Hematopoietic multipotent progenitor cell (in vitro differentiated cells): ENCODE measurements at places on chromosomes 6 and 20.

DNA sequence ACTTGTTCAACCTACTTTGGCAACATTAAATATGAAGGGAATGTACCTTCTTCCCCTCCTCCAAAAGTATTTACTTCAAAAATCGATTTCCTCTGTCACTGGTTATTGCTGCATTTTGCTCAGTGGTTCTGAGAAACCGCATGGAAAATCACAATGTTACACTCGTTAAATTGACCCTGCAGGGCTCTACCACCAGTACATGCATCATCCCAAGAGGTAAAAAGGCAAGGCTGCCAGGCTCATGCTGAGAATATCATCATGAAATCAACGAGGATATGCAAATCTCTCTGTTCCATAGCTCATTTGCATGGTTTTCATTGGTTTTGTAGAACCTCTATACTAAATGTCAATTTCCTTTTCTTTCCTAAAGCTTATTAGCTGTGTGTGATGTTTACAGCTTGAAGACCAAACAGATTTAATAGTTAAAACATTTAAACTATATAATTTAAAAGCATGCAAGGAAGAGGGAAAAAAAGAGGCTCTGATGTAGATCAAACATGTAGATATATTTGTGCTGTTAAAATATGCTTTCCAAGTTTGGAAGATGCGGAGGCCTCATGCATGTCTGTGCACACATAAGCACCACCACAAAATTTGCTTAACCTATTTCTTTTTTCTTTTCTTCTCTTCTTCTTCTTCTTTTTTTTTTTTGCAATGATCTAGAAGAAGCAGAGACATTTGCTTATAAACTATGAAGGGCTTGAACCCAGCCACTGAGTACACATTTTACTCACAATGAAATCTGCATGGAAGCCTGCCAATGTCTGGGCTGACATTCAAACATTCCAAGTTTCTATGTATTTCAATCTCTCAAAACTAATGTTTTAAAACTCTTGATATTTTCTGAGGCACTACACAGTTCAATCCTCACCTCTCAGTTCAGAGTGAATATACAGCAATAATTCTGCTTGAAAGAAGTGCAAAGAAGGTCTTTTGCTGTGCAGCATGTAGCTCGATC lies 194.0 kb downstream of the GMPR start:
- DNase-seq = no peak

DNA sequence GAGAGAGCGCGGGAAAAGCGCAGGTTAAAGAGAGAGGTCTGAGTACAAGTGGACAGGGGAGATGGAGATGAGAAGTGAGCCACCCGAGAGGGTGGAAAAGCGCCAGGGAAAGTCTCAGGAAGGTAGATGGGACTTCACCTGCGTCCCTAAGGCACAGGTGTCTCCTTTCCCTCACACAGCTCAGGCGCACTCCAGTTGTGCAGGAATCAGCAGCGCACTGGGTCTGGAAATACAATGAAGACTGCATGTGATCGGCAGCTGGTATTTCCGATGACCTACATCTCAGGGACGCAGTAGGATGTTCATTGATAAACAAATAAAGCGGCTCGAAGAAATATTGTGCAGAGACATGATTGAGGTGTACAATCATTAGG lies 432 bp upstream of the KHDRBS2 start:
- no peak for DNase-seq

DNA sequence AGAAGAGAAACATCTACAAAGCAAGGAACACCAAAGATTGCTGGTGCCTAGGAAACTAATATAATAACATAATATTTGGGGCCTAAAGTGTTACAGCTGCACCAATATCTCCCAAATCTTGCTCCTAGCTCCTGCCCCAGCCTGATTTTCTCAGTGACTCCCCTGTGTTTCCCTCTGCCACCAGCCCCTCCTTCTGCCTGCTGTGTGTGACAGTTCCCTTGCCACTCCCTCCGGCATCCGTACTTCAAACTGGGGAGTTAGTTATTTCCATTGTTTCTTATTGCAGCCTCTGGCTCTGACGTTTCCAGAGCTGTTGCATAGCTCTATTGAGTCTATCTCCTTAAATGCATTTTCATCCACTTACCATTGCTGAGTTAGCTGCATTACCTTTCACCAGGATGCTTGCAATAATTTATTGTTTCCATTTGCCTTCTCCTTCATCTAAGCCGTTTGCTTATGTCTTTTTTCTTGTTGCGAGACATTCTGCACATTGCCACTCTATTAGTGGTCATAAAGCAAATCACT lies 43.1 kb downstream of the ESR1 start:
- no peak for DNase-seq

DNA sequence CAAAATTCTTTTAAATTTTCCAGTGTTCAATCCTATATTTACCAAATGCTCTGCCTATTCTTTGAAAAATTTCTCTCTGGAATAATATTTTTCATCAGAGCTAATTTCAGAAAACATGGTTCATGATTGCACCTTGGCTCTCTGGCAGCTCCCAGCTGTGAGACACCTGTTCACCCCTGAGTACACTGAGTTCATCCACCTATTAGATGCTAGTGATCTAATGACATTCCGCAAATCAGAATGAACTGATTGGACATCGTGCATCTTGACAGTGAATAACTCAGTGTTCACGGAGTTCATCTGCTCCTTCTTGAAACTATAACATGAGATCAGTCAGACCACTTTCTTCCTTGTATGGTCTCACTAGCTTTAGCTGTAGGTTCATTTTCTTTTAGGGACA lies 3.9 kb upstream of the SHPRH start:
- DNase-seq = no peak

GRCh38 chr20:11993886-11994461 lies 76.3 kb downstream of the BTBD3 start:
- no peak for DNase-seq

DNA sequence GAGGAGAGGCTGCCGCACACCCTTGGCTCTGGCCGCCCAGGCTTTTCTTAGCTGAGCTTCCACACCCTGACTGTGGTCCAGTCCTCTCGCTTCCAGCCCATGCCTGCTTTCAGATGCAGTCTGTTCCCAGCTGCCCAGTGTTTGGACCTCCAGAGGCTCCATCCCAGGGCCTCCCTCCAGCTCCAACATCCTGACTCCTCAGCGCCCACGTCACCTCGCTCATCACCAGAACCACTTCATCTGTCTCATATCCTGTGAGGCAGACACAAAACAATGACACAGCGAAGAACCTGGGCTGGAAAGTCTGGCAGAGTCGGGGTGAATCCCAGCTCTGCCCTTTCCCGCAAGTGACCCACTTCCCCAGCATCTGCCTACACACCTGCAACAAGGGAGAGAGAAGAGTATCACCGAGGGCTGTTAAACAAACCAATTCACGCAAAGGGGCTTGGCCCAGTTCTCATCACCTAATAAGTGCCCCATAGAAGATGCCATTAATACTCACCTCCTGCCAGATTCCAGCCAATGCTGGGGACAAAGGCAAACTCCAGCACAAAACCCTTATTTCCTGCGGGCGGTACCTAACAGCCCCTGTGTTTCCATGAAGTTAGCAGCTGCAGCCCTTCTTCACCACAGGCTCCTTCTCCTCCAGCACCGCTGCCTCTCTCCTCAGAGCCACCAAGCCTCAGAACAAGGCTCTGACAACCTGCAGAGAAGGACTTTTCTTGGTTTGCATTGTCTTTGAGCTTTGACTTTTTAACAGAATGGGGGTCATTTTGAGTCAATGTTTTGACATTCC lies 133.4 kb upstream of the CDH4 start:
- DNase-seq = no peak

DNA sequence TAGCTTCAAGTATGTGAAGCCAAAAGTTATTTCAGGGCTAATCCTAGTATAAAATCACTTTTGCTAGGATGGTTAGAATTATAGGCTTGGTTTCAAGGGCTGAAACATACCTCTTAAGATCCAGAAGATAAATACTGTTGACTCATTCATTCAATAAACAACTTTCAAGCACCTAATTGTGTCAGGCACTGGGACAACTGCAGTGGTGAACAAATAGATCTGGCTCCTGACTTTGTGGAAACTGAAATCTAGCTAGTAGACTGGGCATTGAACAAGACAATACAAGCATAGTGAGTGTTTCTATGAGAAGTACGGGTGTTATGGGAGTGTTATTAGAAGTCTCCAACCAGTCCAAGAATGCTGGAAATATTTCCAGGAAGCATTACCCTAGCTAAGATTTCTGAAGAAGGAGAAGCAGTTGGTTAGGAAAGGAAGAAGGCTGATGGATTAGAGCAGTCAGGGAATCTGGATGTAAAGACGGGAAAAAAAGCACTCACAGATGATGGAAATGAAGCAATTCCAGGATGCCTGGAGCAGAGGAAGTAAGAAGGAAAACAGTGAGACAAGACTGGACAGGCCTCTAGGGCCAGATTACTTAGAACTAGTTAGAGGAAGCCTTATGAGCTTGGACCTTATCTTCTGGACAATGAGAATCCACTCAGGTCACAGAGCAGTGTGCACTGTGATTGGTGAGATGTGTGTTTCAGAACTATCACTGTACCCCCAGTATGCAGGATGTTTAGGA lies 132.6 kb upstream of the RAB32 start:
- no peak for DNase-seq

GRCh38 chr20:47334022-47334551 lies 22.4 kb downstream of the ZMYND8 start:
- peak; percentile 53 for DNase-seq

DNA sequence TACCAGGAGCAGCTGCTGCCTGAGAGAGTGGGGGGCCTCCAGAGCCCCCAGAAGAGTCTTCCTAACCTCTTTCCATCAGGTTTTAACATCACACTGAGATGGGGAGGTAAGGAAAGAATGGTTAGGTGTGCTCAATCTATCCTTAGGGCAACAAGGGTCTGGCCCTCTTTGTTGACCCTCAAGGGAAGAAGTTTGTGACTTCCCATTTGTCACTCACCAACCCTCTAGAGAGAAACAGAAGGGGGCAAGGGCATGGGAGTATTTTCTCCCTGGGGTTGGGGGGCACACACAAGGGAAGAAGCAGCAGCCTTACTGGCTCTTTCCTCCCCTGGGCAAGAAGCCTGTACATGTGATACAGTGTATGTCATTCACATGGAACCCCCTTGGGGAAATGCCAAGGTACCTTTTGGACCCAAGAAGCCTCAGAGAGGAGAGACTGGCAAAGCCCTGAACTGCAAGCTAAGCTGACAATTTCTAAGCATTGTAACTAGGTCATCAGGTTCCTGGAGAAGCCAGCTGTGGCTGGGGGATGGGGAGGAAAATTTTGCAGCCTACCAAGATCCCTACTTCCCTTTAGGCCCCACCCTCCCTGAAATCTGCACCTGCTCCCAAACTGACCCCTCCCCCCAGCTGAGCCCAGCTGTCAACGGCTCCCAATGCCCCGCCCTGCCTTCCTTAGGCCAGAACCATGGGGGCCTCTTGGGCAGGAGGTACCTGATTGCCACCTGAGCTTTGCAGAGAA lies 14.5 kb downstream of the BCL2L1 start:
- peak; percentile 19 for DNase-seq

DNA sequence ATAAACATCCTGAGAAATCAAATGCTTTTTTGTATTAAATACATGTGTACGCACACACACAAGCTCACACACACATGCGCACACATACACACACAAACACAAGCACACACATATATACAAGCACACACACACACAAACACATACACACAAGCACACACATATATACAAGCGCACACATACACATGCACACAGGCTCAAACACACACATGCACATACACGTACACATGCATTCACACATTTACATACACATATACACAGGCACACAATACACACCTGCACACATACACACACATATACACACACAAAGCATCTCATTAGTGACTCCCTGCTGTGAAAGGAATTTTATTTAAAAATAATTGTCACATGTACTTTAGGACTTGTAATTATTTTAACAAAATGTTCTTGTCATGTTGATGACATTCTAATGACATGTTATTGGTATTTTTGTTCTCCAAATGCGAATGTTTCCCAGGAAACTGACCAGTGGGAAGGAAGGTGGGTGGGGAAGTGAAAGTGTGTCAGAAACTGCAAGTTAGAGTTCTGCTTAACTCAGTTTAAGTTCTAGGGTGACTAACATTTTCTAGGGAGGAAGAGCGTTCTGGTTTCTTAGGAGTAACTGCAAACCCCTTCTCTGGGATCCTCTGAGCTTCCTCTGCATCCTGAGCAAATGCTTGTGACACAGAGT lies 113.9 kb upstream of the ZNF217 start:
- no peak for DNase-seq

DNA sequence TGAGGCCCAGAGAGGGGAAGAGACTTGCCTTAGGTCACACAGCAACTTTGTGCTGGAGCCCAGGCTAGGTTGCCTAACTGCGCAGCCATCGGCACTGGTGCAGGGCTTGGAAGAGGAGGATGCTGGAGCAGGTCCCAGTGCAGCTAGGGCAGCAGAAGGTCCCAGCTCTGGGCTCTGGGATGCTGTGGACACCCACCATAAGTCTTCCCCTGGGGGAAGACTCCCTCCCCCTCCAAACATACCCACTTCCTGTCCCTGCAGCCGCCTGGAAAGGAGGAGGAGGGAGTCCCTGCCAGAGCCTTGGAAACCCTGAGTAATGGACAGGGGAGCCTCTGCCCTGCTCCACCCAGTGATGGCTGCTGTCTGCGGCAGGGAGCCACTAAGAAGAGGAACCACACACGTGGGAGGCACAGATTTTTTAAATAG lies 93.6 kb downstream of the NCR2 start:
- no peak for DNase-seq

- DNase-seq = no peak
These were observed 10.7 kb upstream of the TCFL5 start for GRCh38 chr20:62872184-62872847.

DNA sequence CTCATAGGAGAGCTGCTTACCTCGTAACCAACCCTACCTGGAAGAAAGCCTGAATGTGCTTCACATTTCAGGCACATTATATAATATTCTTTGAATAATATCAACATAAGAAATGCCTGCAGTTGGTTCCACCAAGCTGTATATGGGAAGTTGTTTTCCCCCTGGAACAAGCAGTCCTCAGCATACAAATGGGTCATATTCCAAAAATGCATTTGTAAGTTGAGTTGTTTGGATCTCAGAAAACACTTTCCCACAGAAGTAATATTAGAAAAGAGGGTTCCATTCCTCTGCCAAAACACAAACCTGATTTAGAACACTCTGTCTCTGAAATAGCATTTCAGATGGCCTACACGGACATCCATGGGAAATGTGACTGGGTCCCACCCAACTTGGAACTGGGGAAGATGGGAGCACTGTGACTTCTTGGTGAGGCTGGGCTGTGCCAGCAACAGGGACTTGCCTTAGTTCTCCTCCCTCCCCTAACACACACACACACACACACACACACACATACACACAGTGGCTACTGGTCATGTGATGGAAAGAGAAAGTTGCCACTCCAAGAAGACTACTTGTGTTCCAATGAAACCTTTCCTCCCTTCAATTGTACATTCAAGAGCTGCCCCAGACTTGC lies 11.4 kb upstream of the RCAN2 start:
- DNase-seq = no peak

GRCh38 chr6:133466680-133467079 lies 225.5 kb downstream of the EYA4 start:
- DNase-seq = no peak

DNA sequence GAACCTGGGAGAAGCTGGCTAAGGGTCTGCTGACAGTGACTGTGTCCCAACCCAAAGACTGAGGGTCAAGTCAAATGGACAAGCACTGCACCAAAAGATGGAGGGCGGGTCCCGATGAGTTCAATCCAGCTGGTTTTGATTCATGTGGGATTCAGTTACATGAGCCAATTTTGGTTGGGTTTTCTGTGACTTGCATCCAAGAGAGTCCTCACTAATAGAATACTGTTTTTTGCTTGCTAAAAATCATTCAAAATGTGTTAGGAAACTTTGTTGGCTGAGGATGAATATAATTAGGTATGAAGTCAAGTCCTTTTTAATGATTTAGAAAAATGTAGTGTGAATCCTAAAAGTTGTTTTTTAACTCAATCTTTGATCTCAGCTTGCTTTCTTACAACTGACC lies 323.8 kb upstream of the NOX3 start:
- no peak for DNase-seq
